ENCODE measurements at places on chromosomes 13 and 19.

GRCh38 chr13:39249982-39250381 lies 211.7 kb downstream of the NHLRC3 start:
- no peak for DNase-seq

- DNase-seq: no peak
These were observed 36.3 kb downstream of the ARHGEF18 start for GRCh38 chr19:7385062-7385461.

- DNase-seq: no peak
These were observed 10.5 kb downstream of the STOML3 start for GRCh38 chr13:38979891-38980749.

GRCh38 chr19:31392464-31392863 lies 43.2 kb upstream of the TSHZ3 start:
- no peak for DNase-seq

DNA sequence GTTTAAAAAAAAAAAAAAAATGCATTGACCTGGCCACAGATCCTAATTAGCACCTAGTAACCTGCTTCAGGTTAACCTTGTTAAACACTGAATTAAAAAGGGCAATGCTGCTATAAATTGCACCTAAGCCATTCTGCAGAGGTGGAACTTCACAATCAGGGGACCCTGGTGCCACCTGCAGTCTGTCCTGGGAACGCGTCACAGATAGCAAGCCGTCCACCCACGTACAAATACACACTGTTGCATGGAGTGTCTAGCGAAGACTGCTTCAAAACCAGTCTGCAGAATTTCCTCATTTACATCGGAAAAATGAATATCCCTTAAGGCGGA lies 169.3 kb downstream of the COL4A1 start:
- DNase-seq: peak; percentile 52

- DNase-seq: no peak
These were observed 9.8 kb downstream of the EXOSC8 start for GRCh38 chr13:37010424-37010823.

- no peak for DNase-seq
These were observed 115.3 kb upstream of the C1QTNF9B start for GRCh38 chr13:24012648-24013047.

GRCh38 chr19:49624967-49625910 lies 14.7 kb downstream of the RRAS start:
- DNase-seq: no peak

DNA sequence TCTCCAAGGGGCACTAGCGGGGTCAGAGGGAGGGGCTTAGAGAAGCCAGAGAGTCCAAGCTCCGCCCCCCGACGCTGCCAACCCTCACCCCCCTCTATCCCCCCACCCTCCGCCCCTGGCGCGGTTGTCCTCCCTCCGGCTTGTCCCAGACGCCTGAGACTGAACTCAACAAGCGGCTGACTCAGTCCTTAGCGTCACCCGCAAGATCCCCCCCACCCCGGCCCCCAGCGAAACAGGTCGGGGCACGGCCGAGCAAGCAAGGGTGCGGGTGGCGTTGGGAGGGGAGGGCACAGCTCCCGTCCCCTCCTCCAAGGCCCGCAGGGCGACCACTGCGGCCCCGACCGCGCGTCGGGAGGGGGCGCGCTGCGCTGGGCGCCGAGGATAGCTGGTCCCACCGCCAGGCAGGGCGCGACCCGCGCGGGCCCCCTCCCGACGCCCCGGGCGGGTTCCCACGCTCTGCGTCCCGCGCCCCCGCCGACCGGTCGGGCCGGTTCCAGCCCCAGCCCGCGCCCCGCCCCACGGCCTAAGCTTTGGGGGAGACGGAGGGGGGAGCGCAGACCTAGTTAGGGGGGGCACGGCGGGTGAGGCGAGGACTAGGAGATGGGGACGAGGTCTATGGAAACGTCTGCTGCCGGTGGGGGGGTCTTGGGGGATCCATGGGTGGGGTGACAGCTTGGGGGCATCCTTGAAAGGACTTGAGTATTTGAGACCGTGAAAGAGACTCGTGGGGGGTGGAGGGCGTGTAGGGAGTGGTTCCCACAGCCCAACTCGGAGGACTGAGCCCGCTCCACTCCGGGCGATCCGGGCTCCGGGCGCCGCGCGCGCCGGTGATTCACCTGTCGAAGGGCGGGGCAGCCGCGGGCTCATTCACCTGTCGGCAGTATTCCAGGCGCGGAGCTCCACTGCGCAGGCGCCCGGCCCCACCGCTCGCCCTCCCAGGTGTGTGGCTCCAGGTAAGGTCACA lies 5.1 kb downstream of the NOTCH3 start:
- no peak for DNase-seq

- DNase-seq: no peak
These were observed 183.3 kb downstream of the KDM4B start for GRCh38 chr19:5152013-5152763.

- DNase-seq: no peak
These were observed 590.9 kb upstream of the SGCG start for GRCh38 chr13:22589880-22590279.

DNA sequence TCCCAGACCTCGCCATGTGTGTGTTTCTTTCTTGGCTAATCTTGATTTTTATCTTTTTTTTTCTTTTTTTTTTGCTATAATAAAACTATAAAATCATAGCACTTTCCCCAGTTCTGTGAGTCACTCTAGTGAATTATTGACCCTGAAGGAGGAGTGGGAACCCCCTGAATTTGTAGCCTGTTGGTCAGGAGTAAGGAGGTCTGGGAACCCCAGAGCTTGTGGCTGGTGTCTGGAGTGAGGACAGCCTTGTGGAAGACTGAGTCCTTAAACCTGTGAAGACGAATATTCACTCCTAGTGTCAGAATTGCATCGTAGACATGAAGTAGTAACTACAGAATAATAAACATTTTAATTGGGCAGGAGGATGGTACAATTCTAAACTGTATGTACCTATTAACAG lies 7.4 kb downstream of the EID2B start:
- no peak for DNase-seq

Measured in midbrain (tissue), 1 donor.